ENCODE measurements at places on chromosomes 6 and 20.

- DNase-seq = no peak
Measured at GRCh38 chr6:110769923-110770322, 45.3 kb downstream of the CDK19 start.

GRCh38 chr20:57653546-57653900, 33.3 kb upstream of the ZBP1 start:
- no peak for DNase-seq

- DNase-seq = no peak
Measured at GRCh38 chr6:81086991-81087390, 665.5 kb downstream of the TENT5A start.

DNA sequence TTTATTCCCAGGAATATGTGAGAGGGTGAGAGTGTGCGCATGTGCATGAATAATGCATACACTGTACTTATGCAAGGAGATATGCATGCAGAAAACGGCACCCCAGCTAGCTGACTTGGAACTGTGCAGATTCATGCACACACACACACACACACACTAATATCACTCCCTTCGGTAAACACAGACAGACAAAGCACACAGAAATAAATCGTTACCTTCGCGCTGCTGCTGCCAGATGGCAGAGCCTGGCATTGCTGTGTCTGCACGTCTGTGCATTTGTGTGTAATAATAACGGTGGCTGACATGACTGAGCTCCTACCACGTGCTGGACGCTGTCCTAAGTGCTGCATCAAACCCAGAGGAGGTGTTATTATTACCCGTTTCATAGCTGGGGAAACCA, 36.8 kb downstream of the PREX1 start:
- DNase-seq = no peak

DNA sequence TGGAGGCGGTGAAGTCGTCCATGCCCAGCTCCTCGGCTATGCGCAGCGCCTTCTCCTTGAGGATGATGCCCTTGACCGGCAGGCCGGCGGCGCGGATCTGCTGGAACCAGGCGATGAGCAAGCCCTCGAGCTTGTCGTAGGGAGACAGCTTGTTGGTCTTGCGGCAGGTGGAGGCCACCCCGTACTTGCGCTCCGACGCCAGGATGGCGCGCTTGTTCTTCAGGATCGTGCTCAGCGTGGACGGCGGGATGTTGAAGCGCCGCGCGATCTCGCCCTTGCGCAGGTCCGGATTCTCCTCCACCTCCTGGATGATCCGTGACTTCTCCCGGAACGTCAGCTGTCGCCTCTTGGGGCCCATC, 435 bp downstream of the CENPB start:
- DNase-seq = peak; percentile 55

- no peak for DNase-seq
Measured at GRCh38 chr6:89045576-89045975, 35.0 kb upstream of the PNRC1 start.

DNA sequence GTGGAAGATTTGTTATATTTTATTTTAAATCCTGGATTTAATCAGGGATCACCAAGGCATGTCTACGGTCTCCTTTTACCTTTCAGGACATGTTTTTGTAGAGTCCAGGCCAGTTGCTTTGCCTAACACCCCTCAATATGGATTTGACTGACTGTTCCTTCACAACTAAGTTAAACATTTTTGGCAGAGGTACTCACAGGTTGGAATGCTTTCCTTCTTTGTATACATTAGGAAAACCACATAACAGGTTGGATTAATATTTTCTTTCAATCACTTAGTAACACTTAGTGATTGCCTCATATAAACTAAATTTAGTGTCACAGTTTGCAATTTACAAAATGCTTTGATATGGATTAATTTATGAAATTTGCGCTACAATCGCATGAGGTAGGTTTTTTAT, 64.5 kb downstream of the IPCEF1 start:
- no peak for DNase-seq

GRCh38 chr6:73566954-73567591, 46.2 kb upstream of the EEF1A1 start:
- DNase-seq = peak; percentile 37

- peak; percentile 45 for DNase-seq
Measured at GRCh38 chr20:1509237-1509636, 18.0 kb upstream of the SIRPB2 start.

DNA sequence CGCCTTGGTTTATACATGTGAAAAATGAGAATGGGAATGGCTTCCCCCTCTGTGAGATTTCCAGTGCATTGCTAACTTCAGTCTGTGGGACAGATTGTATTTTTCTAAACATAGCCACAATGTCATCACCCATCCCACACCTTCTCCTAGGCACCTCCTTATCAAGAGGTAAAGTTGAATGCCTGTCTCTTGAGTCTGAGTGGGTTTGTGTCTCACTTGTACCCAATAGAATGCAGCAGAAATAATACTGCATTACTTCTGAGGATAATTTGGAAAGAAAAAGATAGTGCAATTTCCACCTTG, 27.9 kb downstream of the RIN2 start:
- DNase-seq = no peak

DNA sequence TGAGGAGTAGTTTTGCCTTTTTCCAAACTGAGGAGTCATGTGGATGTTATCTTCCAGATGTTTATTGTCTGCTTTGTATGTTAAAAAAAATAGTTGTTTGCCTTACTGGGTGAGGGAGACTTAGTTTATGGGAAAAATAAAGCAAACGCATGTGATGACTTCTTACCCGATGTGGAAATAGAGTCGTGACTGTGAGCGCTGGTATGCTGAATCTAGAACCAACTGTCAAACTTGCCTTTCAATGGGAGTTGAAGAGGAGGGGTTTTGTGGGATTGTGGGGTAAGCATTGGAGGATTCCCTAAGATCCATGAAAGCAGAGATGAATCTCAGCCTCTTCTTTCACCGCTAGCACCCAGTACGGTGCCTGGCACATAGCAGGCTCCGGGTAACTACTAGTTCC, 5.3 kb downstream of the DCBLD1 start:
- DNase-seq = no peak

GRCh38 chr6:7419065-7419464, 29.5 kb downstream of the RIOK1 start:
- no peak for DNase-seq

Measured in GM23338 (cell line).